ENCODE measurements at places on chromosomes 12 and 14.

DNA sequence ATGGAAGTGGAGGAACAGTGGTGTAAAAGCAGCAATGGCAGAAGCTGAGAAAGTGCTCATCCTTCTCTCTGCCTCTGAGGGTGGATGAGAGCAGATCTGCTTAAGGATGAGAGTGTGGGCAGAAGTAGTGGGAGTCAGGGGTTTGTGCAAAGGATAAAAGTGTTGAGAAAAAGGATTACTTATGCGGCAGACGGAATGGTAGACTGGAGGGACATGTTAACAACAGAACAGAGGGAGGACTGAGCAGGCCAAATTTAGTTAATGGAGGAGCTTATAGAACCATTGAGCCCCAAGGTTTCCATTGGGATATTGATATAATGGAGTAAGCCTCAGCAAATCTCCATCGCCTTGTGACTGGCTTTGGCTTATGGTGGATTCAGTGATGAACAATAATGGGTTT lies 25.5 kb downstream of the TRHDE start:
- DNase-seq, result no peak

GRCh38 chr12:48716168-48716492 lies 377 bp downstream of the CCNT1 start:
- no peak for DNase-seq

GRCh38 chr14:100159094-100159864 lies at the start of gene DEGS2:
Gene DEGS2 (minus strand): TSS chr14:100159645. CDS start chr14:100159587, 58 bp downstream.
- DNase-seq, result no peak

DNA sequence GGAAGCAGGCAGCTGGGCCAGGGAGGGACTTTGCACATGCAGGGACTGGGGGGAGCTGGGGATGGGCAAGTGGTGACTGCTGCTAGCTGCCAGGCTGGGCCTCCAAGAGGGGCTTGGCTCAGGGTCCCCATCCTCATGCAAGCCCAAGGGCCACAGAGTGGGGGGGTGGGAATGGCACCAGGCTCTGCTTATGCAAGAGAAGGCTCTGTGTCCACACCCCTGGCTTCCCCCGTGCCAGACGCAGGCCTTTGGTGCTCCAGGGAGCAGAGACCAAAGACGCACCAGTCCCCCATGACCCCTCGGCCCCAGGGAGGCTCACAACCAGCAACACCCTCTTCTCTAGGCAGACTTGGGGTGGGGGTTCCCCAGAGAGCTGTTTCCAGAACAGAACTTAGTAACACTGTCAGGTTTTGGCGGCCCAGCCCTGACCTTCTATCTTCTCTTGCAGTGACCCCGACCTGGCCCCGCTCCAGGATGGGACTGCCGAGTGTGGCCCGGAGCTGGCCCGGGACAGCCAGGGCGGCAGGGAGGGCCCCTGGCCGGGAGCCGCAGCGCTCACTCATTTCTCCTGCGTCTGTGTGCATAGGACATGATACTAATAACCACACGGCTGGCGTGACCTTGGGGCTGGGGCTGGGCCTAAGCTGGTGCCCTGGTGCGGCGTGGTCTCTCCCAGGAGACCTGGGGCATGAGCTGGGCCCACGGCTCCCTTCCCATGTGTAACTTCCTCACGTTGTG lies 14.3 kb downstream of the XRCC3 start:
- DNase-seq, result no peak

GRCh38 chr12:117334051-117334450 lies 27.4 kb downstream of the NOS1 start:
- DNase-seq, result no peak

DNA sequence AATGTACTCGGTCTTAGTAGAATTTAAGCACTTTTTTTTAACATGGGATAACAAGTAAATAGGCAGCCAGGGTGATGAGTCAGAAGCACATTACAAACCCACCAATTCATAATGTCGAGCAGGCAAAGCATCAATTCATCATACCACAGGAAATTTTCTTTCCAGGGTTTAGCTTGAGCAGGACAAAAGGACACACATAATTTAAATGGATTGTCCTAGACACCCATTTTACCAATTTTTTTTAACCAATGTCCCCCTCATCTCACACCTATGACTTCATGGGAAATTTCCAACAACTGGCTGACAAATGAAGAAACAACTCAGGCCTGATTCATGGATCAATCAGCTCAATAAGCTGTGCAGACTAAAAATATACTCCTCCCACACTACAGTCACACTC lies 58.8 kb upstream of the FOXG1 start:
- peak; percentile 11 for DNase-seq

DNA sequence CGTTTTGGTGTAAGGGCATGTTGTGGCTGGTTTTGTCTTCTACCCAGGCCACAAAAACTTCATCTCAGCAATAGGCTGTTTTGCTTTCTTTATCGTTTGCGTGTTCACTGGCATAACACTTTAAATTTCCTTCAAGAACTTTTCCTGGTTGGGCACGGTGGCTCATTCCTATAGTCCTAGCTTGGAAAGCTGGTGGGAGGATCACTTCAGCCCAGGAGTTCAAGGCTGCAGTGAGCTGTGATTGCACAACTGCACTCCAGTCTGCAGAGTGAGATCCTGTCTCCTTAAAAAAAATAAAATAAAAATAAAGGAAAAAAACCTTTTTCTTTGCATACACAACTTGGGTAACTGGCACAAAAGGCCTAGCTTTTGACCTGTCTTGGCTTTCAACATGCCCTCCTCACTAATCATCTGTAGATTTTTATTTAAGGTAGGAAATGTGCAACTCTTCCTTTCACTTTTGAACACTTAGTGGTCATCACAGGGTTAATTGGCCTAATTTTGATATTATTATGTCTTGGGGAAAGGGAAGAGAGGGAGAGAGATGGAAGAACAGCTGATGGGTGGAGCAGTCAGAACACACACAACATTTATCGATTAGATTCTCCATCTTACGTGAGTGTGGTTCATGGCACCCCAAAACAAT lies 78.9 kb upstream of the PSMA6 start:
- no peak for DNase-seq

DNA sequence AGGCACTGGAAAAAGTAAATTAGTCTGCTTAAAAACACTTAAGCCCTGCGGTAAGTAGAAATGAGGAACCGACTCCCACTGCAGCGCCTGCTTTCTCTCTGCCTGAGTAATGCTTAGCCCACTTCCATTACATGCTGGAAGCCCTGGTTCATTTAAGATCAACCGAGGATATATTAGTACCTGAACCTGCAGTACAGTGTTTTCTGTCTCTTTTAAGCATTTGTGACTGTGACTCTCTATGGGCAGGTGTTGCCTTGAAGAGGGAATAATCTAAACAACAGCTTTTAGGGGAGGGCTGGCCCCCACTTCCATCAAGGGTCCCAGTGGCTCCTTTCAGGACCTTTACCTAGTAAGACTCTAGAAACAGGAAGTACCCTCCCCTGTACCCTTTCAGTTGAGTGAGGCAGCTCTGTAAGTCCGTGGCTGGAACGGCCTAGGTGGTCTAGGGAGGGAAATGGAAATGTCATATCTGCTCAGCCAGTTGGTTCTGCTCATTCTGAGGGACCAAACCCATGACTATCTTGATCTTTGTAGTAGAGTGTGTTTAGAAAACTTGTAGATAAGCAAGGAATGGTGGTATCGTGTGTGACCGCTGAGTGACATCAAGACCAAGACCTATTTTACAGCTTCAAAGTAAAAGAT lies 56.2 kb downstream of the FNTB start:
- no peak for DNase-seq

DNA sequence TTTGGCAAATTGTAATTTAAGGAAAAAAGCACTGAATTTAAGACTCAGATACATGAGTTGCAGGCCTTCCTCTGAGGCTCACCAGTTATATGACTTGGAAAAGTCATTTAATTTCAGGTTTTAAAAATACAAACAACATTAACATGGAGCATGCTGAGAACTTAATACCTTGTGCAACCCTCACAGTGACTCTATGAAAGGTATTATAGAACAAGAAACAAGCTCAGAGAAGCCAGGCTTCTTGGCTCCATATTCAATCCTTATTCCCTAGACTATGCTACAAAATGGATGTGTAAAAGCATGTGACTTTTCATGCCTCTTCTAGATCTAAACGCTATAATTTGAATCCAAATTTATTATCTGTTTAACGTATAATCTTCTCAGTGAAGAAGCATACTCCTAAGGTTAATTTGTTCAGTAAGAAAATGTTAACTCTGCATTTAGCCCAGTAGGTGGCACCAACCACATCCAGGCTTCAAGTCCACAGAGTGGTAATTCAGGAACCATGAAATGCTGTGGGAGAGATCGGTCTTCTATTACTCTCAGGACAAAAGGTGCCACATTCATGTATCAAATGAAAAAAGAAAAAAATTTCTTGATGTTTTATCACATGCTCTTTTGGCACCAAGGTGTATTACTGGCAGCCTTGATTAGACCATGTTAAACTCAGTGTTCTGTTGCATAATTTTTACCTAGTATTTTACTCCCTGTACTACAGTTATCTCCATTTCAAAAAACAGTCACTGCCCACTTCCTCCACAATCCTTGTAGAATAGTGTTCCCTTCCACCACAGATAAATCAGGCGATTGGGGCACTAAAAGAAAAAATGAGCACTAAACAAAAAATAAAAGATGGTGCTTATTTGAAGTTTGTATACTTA lies 9.3 kb downstream of the CCDC196 start:
- DNase-seq, result peak; percentile 68

- no peak for DNase-seq
Observed at GRCh38 chr14:20470603-20470901, 1.3 kb downstream of the PNP start.

GRCh38 chr12:4270831-4271716 lies 2.5 kb upstream of the CCND2 start:
- peak; percentile 45 for DNase-seq

DNA sequence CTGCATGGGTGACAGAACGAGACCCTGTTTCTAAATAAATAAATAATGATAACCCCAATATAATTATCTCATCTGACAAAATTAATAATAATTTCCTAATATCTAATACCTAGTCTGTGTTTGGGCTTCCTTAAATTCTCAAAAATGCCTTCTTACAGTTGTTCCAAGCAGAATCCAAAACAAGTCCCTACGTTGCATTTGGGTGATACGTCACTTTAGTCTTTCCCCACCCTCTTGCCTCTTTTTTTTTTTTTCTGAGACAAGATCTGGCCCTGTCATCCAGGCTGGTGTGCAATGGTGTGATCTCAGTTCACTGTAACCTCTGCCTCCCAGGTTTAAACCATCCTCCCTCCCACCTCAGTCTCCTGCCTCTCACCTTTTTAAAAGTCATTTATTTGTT lies 26.7 kb downstream of the VEZT start:
- no peak for DNase-seq

- no peak for DNase-seq
Observed at GRCh38 chr14:54722791-54723432, 156.0 kb downstream of the SAMD4A start.

- peak; percentile 22 for DNase-seq
Observed at GRCh38 chr12:99916555-99916954, 68.2 kb downstream of the ANKS1B start.

- DNase-seq, result no peak
Observed at GRCh38 chr12:121883315-121883660, 5.3 kb upstream of the PSMD9 start.

DNA sequence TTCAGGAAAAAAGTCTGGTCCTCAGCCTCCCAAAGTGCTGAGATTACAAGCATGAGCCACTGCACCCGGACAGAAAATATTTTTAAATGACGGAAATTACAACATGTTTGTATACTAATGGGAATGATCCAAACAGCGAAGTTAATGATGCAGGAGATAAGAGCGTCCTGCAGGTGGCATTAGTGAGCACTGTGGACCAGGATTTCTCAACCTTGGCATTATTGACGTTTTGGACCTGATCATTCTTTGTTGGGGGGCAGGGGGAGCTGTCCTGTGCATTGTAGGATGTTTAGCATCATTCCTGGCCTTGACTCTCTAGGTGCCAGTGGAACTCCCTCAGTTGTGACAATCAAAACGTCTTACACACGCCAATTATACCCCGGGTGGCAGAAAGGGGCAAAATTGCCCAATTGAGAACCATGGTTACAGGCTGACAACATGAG lies 34.1 kb downstream of the SCFD1 start:
- DNase-seq, result peak; percentile 53

- no peak for DNase-seq
Observed at GRCh38 chr12:128603573-128604115, 220.1 kb downstream of the SLC15A4 start.

- DNase-seq, result peak; percentile 78
Observed at GRCh38 chr12:109844983-109845823, 12.0 kb upstream of the TRPV4 start.

DNA sequence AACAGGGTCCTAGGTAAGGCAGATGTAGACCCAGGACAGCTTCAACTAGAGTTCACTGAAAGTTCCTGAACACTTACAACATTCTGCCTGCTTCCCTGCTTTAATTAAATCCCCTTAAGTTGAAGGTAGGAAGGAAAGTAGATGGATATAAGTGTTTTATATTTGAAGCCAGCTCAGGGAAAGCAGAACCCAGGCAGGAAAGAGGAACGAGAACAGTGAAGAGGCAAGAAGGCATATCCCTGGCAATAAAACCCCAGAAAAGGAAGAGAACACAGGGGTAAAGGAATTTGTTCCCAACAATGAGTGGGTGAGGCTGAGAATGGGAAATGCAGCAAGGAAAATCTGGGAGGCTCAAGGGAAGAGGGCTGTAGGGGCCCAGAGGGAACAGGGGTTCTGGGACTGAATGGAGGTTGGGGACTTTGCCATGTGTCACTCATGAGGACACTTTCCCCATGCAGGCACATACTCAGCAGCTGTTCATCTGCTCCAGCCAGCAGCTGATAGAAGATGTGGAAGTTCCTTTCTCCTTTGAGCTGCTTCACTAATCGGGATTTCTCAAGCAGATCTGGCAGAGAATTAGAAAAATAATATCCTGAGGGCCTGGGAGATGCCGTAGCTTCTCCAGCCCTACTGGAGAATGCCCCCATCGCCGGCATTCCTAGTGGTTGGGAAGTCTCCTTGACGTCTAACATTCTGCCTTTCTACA lies 3.7 kb downstream of the MYO1A start:
- no peak for DNase-seq

DNA sequence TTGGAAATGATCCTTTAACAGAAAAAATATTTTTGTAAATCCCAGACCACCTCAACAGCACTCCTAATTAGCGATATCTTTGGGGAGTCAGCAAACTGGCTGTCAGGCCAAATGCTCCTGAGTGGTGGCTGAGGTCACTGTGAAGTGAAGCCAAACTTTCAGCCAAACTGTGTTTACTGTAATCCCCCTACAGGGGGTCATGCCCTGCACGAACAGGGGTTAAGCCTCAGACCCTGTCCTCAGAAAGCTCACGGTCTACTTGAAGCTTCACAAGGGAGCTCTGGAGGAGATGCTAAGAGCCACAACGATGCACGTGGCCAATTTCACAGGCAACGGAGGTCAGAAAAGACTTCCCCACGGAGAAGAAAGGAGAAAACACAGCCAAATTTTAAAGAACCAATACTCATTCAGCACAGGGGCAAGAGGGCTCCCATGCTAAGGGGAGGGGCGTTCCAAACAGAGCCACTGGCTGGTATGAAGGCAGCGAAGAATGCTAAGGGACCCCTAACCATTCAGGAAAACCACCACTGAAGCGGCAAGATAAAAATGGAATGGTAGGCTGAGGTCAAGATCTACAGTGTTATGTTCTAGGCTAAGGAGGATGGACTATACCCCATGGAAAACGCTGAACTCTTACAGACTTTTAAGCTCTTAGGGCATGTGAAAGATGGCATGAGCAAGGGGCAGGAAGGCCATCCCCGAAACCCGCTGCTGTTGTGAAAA lies 105.4 kb downstream of the ITPR2 start:
- no peak for DNase-seq

All from mesenchymal stem cell (in vitro differentiated cells and primary cell).